ENCODE measurements at places on chromosomes 11 and 22.

DNA sequence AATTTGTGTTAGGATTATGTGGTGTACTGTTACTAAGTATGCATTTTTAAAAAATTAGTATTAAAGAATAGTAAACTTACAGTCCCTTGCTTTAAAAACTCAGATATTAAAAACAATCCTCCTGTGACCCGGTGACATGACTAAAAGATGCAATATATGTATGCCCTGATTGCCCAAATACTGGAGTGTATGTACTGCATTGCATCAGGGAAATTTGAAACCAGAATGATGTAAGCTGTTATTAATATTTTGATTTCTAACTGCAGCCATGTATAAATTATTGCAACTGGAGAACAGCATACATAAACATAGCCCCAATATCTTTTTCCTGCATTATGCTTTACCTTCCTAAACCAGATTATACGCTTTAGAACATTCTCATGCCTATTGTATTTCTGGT, 3.7 kb upstream of the HSPA8 start:
- no peak for DNase-seq

DNA sequence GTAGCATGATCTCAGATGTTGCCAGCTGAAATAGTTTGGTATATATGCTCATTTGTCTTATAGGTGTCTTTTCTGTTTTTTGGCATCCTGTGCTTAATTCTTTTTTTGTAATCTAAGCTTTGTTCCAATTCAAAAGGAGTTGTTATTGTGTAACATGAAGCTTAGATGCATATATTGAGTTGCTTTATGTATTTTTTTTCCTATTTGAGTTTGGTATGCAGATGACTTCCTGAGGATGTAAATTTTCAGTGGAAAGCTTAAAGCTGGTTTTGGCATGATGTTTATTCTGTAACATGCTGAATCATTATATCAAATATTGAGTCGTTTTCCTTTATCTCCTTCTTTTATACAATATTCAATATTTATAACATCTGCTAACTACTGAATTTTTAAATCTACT, 69.4 kb downstream of the DDX10 start:
- no peak for DNase-seq

GRCh38 chr22:21921184-21921721, 31.4 kb downstream of the PPM1F start:
- no peak for DNase-seq

- no peak for DNase-seq
Observed at GRCh38 chr22:50004918-50005317, 7.6 kb downstream of the IL17REL start.

DNA sequence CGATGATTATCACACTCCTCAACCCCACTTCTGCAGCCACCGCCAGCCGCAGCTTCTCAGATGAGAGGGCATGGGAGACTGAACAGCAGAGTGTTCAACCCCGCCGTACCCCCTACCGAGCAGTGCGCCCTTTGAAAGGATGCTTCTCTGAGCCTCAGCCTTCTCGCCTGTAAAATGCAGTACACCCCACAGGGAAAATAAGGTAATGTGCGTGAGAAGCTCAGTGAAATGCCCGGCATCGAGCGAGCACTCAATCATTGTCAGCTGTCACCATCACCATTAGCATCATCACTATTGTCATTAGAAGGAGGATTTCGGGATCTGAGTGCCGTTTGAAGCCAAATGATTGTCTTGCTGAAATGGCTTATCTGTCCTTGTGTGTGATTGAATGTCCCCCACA, 13.6 kb downstream of the TRIM29 start:
- DNase-seq = no peak

GRCh38 chr22:37430941-37431340, 3.7 kb upstream of the ELFN2 start:
- no peak for DNase-seq

- no peak for DNase-seq
Observed at GRCh38 chr11:47215366-47215910, 664 bp downstream of the DDB2 start.
